NT2/D1 (cell line): ENCODE measurements at places on chromosomes 7 and 10.
A peak's percentile ranks its signal among the peaks of the same experiment; 100 is the strongest.

DNA sequence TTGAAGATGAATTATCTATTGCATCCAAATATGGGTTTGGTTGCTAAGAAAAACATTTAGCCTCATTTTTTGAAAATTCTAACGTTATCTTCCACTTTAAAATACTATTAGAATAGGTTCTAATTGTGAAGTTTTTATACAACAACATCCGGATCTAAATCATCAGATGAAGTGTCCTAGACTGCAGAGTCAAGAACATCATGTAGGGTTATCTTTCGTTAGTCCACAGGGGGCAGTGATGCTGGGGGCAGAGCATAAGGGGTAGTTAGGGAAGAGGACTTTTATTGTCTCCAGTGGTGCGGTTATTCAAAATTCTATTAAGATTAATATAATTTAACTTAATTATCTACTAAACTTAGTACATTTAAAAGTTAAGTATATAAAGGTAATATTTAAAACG, 990.6 kb upstream of the PHF14 start:
- no peak for DNase-seq

DNA sequence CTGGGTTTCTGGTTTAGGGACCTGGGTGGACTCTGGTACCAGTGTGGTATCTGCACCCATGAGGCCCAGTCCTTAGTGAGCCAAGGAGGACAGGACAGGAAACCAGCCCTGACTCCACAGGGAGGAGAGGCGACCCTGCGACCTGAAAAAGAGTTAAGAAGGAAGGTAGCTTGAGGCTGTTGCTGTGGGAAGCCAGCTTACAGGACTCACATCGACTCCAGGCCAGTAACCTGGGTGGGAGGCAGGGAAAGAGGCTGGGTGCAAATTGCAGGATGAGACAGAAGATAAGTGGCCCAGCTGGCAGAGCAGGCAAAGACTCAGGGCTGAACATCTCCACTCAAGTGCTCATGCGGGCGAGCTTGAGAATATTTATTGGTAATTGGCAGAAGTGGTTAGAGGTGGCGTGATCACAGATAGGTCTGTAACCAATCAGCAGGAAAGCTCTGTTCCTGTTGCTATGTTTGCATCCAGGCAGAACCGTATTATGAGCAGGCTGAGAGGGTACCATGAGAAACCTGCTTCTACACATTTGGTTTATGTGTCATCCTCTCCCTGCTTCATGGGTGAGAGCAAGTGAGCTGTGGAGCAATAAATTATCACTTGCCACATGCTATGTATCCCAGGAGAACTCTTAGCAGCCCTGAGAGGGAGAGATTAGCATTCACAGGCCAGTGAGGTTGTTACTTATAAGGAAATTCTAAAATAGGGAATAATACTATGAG, 11.0 kb downstream of the TLL2 start:
- no peak for DNase-seq

DNA sequence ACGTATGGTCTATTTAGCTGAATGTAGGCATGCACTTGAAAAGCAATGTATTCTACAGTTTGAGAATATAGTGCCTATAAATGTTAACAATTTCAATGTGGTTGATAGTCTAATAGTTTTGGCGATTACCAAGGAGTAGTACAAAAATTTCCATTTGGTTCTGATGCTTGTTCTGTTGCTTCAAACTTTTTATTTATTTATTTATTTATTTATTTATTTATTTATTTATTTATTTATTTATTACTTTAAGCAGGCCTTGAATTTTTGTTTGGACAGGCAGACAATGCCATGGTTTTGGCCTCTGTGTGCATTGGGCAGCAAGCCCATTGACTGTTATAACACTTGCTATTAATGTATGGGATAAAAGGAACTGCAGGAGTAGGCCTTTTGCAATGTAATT, 36.5 kb upstream of the MALRD1 start:
- no peak for DNase-seq

- no peak for DNase-seq
Observed at GRCh38 chr7:143487566-143487965, 9.9 kb downstream of the TAS2R41 start.

DNA sequence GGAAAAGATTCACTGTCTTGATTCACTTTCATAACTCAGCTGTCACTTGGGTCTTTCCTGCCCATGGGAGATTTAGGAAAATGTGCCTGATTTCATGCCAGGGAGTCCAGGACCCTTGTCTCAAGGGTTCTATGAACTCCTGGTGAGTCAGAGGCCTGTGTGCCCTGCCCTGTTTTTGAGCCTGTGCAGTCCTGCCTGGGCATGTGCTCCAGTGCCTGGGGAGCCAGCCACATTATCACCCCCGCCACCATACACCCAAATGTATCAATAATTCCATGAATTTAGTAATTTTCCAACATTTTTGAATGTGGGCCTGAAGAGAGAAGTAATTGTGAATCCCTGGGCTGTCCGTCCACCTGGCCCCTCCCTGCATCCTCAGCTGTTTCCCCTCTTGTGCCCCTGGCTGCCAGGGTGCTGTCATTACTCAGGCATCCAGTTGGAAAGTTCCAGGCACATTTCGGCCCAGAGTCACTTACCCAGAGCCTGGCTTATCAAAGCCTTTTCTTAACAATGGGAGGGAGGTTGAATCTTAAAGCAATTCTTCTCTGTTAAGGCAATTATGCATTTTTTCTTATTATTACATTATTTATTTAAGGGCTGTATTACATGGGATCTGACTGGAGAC, 287.8 kb upstream of the CDC14C start:
- DNase-seq: peak; percentile 13

DNA sequence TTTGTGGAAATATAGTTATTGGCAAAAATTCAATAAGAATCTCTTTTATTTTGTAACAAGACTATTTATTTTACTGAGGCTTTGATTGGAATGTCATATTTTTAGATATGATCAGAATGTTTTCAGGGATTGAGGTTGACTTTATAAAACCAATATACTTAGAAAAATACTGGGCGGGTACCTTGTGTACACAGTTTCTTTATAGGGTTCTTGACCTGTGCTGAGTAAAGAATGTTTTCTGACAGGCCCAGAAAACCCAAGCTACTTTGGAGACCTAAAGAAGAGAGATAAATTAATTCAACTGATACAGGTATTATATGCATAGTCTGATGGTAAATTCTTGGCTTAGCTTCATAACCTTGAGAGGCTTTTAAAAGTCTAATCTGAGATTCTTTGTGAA, 23.9 kb upstream of the SPAM1 start:
- DNase-seq: no peak

- DNase-seq: no peak
Observed at GRCh38 chr10:116670706-116671105, 50.0 kb downstream of the PNLIPRP2 start.

DNA sequence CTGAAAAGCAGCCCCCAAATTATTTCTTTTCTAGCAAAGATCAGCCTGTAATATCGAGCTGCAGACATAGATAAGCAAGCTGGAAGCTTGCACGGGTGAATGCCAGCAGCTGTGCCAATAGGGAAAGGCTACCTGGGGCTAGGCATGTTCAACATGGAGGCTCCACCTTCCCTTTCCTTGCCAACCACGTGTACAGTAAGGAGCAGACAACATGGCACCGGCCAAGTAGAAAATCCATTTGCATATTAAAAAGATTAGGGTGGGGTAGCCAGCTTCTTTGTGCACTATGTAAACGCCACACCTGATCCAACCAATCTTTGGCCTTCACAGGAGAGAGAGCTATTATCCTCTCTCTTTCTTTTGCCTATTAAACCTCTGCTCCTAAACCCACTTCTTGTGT, 56.7 kb upstream of the SEPHS1 start:
- no peak for DNase-seq

DNA sequence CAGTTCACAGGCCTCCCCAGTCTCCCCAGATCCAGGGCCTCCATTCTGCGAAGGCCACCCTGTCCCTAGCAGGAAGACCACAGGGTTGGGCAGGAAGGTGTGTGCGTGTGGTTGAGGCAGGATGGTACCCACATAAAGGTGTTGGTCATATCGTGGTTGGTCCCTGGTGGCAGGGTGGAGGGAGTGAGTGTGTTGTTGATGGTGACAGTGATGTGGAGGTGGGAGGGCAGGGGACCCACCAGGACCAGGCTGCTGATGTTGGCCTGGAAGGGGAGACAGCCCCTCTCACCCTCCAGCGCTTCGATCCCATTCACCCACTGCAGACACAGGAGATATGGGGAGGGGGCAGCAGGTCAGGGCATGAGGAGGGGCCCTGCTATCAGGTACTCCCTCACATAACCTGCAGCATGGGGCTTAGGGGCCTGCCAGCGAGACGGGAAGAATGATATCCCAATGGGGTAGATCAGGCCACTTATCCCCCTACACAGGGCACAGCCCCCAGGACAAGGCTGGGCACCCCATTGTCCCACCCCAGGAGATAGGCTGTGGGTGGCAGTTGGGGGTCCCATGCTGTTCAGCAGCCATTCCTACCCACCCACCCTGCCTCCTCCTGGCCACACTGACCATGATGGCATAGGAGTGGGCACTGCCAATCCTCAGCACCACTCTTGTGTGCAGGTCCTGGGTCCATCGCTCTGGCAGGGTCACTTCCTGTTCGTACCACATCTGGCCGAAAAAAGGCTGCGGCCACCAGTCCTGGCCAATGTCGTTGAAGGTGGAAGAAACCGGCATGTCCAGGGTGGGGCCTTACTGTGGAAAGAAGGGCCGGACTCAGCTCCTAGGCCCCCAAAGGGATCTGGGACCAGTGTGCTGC, 69.0 kb upstream of the ZNF479 start:
- no peak for DNase-seq

DNA sequence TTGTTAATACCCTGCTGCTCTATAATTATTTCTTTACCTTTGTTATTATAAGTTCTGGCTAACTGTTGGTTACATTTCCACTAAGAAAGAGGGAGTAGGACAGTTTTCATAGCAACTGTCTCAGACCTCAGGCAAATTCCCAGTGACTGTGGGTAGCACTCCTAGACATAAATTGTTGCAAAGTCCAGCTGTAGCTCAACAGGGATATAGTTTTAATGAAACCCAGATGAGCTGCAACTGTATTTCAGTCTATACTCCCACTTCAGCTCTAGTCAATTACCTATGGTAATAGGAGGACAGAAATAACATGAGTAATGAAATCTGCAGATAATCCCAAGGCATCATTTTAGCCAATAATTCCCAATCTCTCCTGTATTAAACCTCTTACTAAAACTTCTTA, 103.0 kb upstream of the SEMA3A start:
- DNase-seq: no peak

GRCh38 chr7:2360796-2361195, 6.2 kb downstream of the EIF3B start:
- no peak for DNase-seq

GRCh38 chr7:8042796-8043535, 74.4 kb downstream of the GLCCI1 start:
- DNase-seq: no peak

GRCh38 chr7:105210721-105211205, 178.0 kb downstream of the SRPK2 start:
- no peak for DNase-seq

GRCh38 chr7:34041707-34042106, 136.4 kb downstream of the BMPER start:
- no peak for DNase-seq

- no peak for DNase-seq
Observed at GRCh38 chr10:62726638-62727037, 77.9 kb upstream of the ADO start.

DNA sequence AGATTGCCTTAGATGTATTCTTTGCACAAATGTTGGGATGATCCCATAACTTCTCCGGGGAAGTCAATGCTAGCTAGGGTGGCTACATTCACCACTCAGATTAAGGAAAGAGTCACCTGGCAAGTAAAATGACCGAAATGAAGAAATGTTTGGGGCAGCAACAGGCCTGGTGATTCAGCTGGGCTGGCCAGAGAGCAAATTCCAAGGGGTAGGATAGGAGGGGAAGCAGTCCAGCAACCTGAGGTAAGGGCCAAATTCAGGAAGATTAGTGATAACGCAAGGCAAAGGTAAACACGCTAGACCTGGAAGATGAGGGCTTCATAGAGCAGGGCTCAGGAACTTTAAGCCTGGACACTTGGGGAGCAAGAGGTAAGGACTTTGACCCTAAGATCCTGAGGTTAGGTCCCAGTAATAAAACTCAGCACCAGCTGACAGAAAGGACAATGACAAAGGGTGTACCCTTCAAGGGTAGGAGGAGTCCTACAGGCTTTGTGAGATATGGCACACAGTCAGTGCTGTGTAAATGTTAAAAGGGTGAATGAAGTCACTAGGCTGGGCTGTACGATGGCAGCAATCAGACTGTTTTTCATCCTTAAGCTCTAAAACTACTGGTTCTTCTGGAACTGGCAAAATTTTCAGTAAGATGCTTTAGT, 22.7 kb upstream of the SMNDC1 start:
- no peak for DNase-seq

DNA sequence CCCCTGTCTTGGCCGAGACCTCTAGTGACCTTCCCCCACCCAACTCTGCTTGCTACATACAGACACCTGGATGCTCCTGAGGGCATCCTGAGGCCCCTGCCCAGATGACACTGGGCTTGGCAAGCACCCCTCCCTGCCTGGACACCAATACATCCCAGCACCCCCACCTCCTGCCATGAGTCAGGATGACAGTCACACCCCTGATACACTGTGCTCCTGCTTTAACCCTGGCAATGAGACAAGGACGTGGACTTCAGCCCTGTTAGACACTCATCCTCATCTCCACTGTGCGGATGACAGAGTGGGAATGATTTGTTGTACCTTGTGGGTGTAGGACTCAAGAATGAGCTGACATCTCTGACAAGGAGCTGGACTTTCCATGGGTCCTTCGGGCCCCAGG, 186.3 kb upstream of the ADCY1 start:
- no peak for DNase-seq

GRCh38 chr7:68807666-68808065, 790.6 kb upstream of the AUTS2 start:
- no peak for DNase-seq

GRCh38 chr7:55381696-55382095, 16.6 kb downstream of the LANCL2 start:
- DNase-seq: no peak

- DNase-seq: no peak
Observed at GRCh38 chr7:26556061-26556881, 264.6 kb downstream of the SNX10 start.

- DNase-seq: no peak
Observed at GRCh38 chr7:36296284-36296683, 93.4 kb upstream of the ANLN start.

GRCh38 chr10:89909752-89910151, 208.4 kb downstream of the KIF20B start:
- no peak for DNase-seq

GRCh38 chr10:78513986-78514385, 480.3 kb downstream of the RPS24 start:
- DNase-seq: no peak

DNA sequence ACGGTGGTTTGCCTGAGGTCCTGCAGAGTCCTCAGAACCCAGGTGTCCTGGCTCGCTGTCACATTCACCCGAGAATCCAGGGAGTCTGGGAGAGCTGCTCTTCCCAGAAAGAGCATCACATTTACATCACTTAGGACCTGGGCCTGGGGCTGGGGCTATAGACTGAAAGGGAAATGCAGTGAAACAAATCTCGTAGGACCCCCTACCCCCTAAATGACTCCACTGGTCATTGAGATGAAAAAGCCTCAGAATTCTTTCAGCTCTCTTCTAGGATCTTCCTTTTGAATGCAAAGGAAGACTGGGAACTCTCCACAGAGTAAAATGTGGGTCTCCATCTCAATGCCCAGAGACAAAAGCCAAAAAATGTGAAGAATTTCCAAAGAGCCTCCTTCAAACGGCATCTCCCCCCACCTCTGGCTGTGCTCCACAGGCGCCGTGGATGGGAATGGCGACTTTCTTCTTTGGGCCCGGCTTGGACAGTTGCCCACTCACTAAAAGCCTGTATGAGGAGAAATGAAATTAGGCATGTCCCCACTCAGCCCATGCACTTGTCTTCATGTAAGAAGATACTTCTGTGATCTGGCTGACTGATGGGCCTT, 49.0 kb upstream of the PODXL start:
- DNase-seq: peak; percentile 98
